ENCODE measurements at places on chromosomes 2 and 18. TPM values are rescaled to one million over a fixed set of nuclear protein-coding genes. Genes with fewer than 3 reads are reported as not detected.

Gene SERPINB13
- total RNA-seq = not detected

Gene TUBA3E
- 0.14 TPM for total RNA-seq

Gene CXCR1
- not detected for total RNA-seq

Gene MTX2
- total RNA-seq = 43.5 TPM

Gene CFAP53
- total RNA-seq = 0.41 TPM

Gene PTH2R
- total RNA-seq = not detected

Gene HTR2B
- total RNA-seq = 0.08 TPM

Gene NOL4
- total RNA-seq = not detected

Gene GALNT13
- total RNA-seq = 9.9 TPM

Gene SAG
- not detected for total RNA-seq

Gene ABHD1
- 1.2 TPM for total RNA-seq

Gene PAIP2B
- 0.35 TPM for total RNA-seq

Gene PJVK
- total RNA-seq = 1.3 TPM

Gene IL37
- total RNA-seq = not detected

Gene PGAP1
- 2.9 TPM for total RNA-seq

Gene MPV17
- total RNA-seq = 78.0 TPM

Gene SULT1C2
- total RNA-seq = 0.48 TPM

Gene L3MBTL4
- total RNA-seq = not detected

Gene ITPRID2
- 64.8 TPM for total RNA-seq

Gene COLEC11
- 0.61 TPM for total RNA-seq

Gene RAX
- total RNA-seq = not detected

Gene PLA2R1
- total RNA-seq = 1.7 TPM

Gene ANKRD30B
- total RNA-seq = 0.02 TPM

Gene C2orf80
- total RNA-seq = not detected

Gene ADRA2B
- total RNA-seq = 0.05 TPM

Gene KLHL30
- 0.24 TPM for total RNA-seq

Gene MFSD6
- 18.6 TPM for total RNA-seq

Gene PFN4
- total RNA-seq = 1.9 TPM

Gene SFTPB
- 0.13 TPM for total RNA-seq

Gene PRADC1
- 26.1 TPM for total RNA-seq

Gene RTN4
- 489 TPM for total RNA-seq

Gene SERPINB11
- not detected for total RNA-seq

Gene NGEF
- 21.6 TPM for total RNA-seq

Gene NT5DC4
- not detected for total RNA-seq

Gene UGT1A5
- total RNA-seq = not detected

Gene STARD6
- total RNA-seq = not detected

Gene NOTO
- not detected for total RNA-seq

Gene RNU2-63P
- not detected for total RNA-seq

Gene FAP
- 0.16 TPM for total RNA-seq

Gene LYPD6B
- 0.12 TPM for total RNA-seq

Gene RTP5
- not detected for total RNA-seq

Gene LIMS4
- 0.29 TPM for total RNA-seq

Gene TUBB8B
- not detected for total RNA-seq

Gene ZDBF2
- total RNA-seq = 0.74 TPM

Gene ALPI
- not detected for total RNA-seq

Gene CD302
- 2.0 TPM for total RNA-seq

Gene LOXL3
- total RNA-seq = 0.34 TPM

Gene SCYGR7
- not detected for total RNA-seq

Gene FLACC1
- 0.18 TPM for total RNA-seq

Gene PTPRM
- total RNA-seq = 34.1 TPM

Gene TEX44
- total RNA-seq = not detected

Gene POTEI
- total RNA-seq = not detected

Gene C2orf78
- not detected for total RNA-seq

Gene CPS1
- 9.2 TPM for total RNA-seq

Gene FBXO15
- 0.72 TPM for total RNA-seq

Gene ACTG2
- not detected for total RNA-seq

All from A549 treated with CORT108297 at 1 μM for 4 hours (cell line).